Activated CD4-positive, alpha-beta T cell treated with anti-CD3 and anti-CD28 coated beads for 24 hours (primary cell): ENCODE measurements at places on chromosomes 12 and 14.
A peak's percentile ranks its signal among the peaks of the same experiment; 100 is the strongest.

- no peak for DNase-seq
Observed at GRCh38 chr14:89324501-89325298, 92.3 kb downstream of the FOXN3 start.

DNA sequence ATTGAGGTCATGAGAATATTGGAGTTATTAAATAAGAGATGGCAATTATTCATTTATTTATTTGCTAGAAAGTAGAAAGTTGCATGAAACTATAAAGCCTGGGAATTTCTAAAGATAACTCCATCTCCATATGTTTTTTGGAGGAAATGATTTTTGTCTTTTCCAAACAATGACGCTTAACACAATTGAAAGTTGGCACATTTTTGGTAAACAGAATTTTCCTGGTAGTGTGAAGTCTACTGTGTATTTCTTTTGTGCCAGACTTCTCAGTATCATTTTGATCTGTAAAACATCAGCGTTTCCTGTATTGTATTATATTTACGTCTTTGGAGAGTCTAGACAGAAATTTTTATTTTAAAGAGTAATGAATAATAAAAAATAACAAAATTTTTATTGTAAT lies 33.7 kb upstream of the PTPRB start:
- DNase-seq, result no peak

GRCh38 chr12:46209170-46209569 lies 59.7 kb downstream of the SLC38A1 start:
- no peak for DNase-seq

- DNase-seq, result no peak
Observed at GRCh38 chr12:99026332-99027054, 381.4 kb downstream of the APAF1 start.

GRCh38 chr12:85393606-85394005 lies 113.6 kb downstream of the ALX1 start:
- DNase-seq, result no peak

- no peak for DNase-seq
Observed at GRCh38 chr14:87617079-87617478, 375.9 kb downstream of the GALC start.

GRCh38 chr12:67456431-67456901 lies 187.3 kb downstream of the CAND1 start:
- no peak for DNase-seq

- DNase-seq, result no peak
Observed at GRCh38 chr12:128784030-128784760, 39.6 kb downstream of the SLC15A4 start.

DNA sequence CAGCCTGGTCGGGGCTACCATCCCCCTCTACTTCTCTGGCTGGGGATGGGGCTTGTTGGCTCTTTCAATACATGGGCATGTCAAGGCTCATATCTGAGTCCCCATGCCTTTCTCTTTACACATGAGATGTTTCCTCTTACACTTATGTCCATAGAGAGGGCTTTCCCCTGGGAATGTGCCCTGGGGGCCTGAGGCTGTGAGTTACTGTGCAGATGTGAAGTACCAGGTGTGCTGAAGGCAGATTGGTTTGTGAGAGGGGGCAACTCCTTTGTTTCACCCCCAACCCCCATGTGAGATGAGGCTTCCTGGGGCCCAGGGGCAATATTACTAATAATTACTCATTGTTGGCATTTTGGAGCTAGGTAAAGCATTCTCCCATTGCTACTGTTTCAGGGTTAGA lies 32.8 kb downstream of the NRXN3 start:
- DNase-seq, result no peak

DNA sequence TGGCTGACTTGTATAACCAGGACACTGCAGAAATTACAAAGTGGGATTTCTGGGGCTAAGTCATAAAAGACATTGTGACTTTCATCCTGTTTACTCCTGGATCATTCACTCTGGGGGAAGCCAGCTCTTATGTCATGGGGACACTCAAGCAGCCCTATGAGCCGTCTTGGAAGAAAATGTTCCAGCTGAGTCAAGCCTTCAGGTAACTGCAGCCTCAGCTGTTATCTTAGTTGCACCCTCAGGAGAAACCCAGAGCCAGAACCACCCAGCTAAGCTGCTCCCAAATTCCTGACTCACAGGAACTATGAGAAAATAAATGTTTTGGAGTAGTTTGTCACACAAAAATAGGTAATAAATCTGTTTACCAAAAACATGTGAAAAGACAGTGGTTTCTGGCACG lies 43.1 kb upstream of the GXYLT1 start:
- DNase-seq, result no peak

- DNase-seq, result no peak
Observed at GRCh38 chr12:53467880-53468279, 16.0 kb downstream of the PCBP2 start.

DNA sequence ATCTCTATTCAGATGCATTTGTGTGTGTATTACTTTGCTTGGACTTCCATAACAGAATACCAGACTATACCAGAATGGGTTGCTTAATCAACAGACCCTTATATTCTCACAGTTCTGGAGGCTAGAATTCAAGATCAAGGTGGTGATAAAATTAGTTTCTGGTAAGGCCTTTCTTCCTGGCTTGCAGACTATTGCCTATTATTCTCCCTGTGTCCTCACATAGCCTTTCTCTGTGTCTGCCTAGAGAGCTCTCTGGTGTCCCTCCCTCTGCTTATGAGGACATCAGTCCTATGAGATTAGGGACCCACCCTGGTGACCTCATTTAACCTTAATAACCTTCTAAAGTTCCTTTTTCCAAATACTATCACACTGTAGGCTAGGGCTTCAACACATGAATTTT lies 106.0 kb downstream of the FAR2 start:
- DNase-seq, result no peak

GRCh38 chr12:110403976-110404682 lies 621 bp upstream of the ANAPC7 start:
- peak; percentile 66 for DNase-seq

- DNase-seq, result no peak
Observed at GRCh38 chr14:22549324-22549962, 39.6 kb downstream of the DAD1 start.

GRCh38 chr14:50821510-50822464 lies 9.2 kb downstream of the NIN start:
- DNase-seq, result no peak

DNA sequence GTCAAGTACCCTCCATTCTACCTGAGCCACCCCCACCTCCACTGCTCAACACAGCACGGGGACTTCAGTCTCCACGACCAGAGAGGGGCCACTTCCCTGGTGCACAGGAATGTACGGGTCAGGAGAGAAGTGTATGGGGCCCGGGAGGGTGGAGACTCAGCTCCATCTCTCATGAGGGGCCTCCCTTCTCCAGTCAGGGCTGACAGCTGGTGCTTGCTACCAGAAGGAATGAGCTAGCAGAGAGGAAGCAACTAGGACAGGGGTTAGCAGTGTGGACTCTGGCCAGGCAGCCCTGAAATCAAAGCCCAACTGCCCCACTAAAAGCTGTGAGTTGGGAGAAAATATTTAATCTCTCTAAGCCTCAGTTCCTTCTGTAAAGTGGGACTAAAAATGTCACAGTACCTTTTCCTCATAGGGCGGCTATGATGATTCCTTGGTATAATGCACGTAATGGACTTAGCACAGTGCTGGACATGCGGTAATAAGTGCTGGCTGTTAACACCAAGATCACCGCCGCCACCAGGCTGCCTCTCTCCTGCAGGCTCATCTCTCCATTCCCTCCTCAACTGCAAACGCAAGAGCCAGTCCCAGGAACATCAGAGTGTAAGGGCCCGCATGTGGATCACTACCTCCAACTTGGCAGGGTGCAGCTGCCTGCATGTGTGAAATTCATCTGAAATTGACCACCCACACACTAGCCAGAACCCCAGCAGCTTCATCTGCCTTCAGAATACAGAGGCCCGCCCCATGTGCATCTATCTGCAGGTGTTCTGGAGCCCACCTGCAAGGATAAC lies 14.6 kb downstream of the ACTN1 start:
- no peak for DNase-seq

- no peak for DNase-seq
Observed at GRCh38 chr12:57727758-57728395, 10.7 kb downstream of the AGAP2 start.

GRCh38 chr14:38400751-38401150 lies 144.9 kb upstream of the CLEC14A start:
- no peak for DNase-seq

DNA sequence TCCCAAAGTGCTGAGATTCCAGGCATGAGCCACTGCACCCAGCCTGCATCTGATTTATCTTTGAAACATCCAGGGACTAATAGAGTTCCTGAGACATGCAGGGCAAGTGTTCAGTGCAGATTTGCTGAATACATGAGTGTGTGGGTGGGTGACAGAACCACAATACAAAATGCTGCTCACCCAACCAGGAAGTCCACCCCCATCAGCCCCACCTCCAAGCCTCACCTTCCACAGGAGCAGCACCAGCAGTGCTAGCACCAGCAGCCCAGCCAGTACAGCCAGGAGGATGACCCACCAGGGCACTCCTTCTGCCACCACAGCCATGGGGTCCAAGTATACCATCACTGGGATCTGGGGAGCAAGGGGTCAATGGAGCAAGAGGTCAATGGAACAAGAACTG lies 20.0 kb downstream of the ITGA7 start:
- peak; percentile 19 for DNase-seq

- no peak for DNase-seq
Observed at GRCh38 chr14:69363055-69363454, 35.0 kb downstream of the ERH start.

GRCh38 chr14:47102472-47102871 lies 450.9 kb upstream of the RPL10L start:
- no peak for DNase-seq

GRCh38 chr12:89846473-89847055 lies 137.9 kb upstream of the ATP2B1 start:
- DNase-seq, result no peak

DNA sequence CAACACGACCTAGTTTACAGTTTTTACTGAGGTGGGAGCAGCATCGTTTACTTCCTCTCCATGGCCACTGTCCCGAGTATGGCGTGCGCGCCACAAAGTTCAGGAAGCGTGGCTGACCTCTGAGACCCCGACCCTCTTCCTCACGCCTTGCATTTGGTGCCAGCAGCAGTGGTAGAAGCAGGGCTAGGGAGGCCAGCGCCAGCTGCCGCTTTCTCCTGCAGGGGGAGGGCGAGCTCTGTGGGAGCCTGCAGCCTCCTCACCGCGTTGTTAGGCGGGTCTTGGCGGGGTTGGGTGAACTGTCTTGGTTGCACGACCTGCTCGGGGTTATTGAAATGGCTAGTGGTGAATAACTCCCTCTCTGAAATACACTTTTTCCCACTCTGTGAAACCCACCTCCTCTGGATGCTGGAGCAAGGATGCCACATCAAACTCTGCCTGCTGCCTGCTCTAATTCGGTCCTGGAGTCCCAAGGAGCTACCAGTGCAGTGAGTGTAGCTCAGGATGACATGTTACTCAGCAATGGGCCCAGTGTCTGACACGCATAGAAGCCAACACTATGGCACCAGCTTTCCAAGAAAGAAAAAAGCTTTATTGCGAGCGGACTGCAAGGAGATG lies 22.3 kb upstream of the TDRD9 start:
- no peak for DNase-seq

- peak; percentile 95 for DNase-seq
Observed at GRCh38 chr14:104768437-104769323, 15.7 kb downstream of the SIVA1 start.

- no peak for DNase-seq
Observed at GRCh38 chr14:88212691-88213090, 110.4 kb downstream of the KCNK10 start.

- no peak for DNase-seq
Observed at GRCh38 chr14:102507857-102508312, 1.7 kb downstream of the ANKRD9 start.

DNA sequence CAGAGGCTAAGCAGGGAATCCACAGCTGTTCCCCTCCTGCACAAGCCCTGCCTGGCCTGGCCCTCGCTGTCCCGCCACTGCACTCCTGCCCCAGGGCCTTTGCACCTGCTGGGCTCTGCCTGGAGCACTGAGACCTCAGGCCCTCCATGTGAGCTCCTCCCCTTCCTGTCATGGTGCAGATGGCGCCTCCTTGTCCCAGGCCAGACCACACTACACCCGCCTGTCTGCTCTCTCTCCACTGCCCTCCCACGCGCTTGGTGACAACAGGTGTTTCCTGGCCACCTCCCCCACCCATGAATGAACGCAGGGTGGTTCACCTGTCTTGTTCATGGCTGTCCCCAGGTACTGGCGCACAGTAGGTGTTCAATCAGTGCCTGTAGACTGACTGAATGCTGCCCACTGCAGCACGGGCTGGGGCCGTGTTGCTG lies 82.9 kb downstream of the NCOR2 start:
- DNase-seq, result no peak

GRCh38 chr14:38342803-38343202 lies 86.9 kb upstream of the CLEC14A start:
- no peak for DNase-seq

DNA sequence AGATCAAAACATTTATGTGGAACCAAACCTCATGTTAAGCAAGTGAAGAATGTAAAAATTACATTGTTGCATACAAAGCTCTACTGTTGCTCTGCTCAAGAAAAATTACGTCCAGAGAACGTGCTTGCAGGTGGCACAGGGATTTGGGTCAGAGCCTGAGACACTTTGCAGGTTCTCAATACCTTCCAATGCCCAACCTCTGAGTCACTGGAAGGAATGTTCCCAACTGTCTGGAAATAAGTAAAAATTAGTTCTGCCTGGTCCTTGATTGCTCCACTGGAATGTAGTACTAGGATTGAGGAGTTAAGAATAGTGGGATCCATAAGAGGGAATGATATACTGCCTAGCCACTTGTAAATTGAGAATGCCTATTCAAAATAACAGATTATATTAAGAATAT lies 2.8 kb upstream of the IFNG start:
- DNase-seq, result no peak

DNA sequence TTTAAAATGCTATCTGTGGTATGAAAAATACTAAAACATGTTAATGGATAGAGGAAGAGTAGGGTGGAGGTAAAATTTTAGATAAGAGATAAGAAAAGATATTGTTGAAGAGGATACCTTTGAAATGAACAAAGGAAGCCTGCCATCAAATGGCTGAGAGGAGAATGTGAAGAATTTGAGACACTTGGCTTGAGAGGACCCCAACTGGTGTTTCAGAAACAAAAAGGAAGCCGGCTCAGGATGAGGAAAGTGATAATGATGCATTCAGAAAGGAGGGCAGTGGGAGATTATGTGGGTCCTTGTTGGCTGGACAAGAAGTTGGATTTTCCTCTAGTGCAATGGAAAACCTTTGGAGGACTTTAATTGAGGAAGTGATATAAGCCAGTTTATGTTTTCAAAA lies 264.4 kb downstream of the DUSP6 start:
- DNase-seq, result no peak

DNA sequence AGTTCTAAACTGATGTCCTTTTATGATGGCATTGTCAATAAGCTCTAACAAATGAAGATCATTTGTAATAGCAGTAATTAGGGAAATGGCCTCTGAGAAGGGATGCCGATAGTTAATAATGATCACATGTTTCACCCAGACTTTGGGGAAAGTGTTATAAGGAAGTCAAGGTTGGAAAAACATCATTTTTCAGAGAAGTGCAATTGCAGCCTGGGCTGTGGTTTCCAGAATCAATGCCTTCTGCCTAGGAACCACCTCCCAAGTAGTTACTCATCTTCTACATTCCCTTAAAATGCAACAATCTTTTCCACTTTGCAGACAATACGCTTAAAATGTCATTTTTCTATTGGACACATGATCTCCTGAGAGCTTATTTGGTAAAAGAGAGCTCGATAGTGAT lies 879 bp downstream of the EDDM3A start:
- no peak for DNase-seq
